ENCODE measurements at places on chromosomes 12 and 14.
A peak's percentile ranks its signal among the peaks of the same experiment; 100 is the strongest.

DNA sequence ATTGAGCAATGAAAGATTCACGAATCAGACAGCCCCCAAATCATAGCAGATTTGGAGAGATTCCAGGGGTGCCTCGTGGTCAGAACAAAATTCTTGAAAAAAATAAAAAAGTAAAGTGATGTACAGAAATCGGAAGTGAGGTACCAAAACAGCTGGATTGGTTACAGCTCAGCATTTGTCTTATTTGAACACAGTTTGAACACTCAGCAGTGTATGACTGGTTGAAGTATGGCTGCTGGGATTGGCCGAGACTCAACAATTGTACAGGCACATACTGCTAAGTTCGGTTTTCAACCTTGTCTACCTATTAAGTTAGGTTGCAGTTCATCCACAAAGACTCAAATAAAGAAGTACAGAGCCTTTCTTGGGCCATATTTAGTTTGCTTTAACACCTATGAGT, 865.4 kb upstream of the TMEM132C start:
- H3K4me3 ChIP-seq = no peak overlapping the region
- H3K36me3 ChIP-seq = no peaks in the 10 kb centered on the region
- no peak for DNase-seq
- no peaks in the 10 kb centered on the region for H3K27me3 ChIP-seq

- no peak for DNase-seq
- H3K36me3 ChIP-seq = peaks cover 20% of the 10 kb centered on the region
- H3K4me3 ChIP-seq = peak overlapping the region; percentile 91
- no peaks in the 10 kb centered on the region for H3K27me3 ChIP-seq
- peaks cover 34% of the 10 kb centered on the region for H3K4me1 ChIP-seq
Measured at GRCh38 chr14:24231263-24232120, 675 bp downstream of the NEDD8 start.

- peaks cover 10% of the 10 kb centered on the region for H3K36me3 ChIP-seq
- H3K4me3 ChIP-seq = no peak overlapping the region
- H3K27ac ChIP-seq = no peak overlapping the region
- no peaks in the 10 kb centered on the region for H3K27me3 ChIP-seq
Measured at GRCh38 chr12:76383988-76384387, 35.8 kb upstream of the BBS10 start.

- no peak overlapping the region for H3K4me3 ChIP-seq
- H3K27me3 ChIP-seq = peaks cover 3% of the 10 kb centered on the region
- no peak for DNase-seq
- no peaks in the 10 kb centered on the region for H3K36me3 ChIP-seq
Measured at GRCh38 chr14:55951341-55952206, 166.6 kb upstream of the PELI2 start.

GRCh38 chr12:92290350-92290695, 144.7 kb upstream of the BTG1 start:
- H3K4me3 ChIP-seq = no peak overlapping the region
- no peak overlapping the region for H3K27ac ChIP-seq
- H3K4me1 ChIP-seq = no peaks in the 10 kb centered on the region
- H3K36me3 ChIP-seq = no peaks in the 10 kb centered on the region

GRCh38 chr14:22852940-22853767, 16.8 kb downstream of the MMP14 start:
- peaks cover 25% of the 10 kb centered on the region for H3K4me1 ChIP-seq
- peak overlapping the region; percentile 79 for H3K4me3 ChIP-seq
- peak; percentile 88 for DNase-seq
- H3K27ac ChIP-seq = peak overlapping the region; percentile 86
- peaks cover 20% of the 10 kb centered on the region for H3K27me3 ChIP-seq
- peaks cover 7% of the 10 kb centered on the region for H3K36me3 ChIP-seq

- H3K27me3 ChIP-seq = no peaks in the 10 kb centered on the region
- no peak for DNase-seq
- H3K36me3 ChIP-seq = peaks cover 5% of the 10 kb centered on the region
- no peak overlapping the region for H3K4me3 ChIP-seq
- peaks cover 8% of the 10 kb centered on the region for H3K4me1 ChIP-seq
- H3K27ac ChIP-seq = no peak overlapping the region
Measured at GRCh38 chr14:64035143-64035542, 182.3 kb downstream of the SYNE2 start.

DNA sequence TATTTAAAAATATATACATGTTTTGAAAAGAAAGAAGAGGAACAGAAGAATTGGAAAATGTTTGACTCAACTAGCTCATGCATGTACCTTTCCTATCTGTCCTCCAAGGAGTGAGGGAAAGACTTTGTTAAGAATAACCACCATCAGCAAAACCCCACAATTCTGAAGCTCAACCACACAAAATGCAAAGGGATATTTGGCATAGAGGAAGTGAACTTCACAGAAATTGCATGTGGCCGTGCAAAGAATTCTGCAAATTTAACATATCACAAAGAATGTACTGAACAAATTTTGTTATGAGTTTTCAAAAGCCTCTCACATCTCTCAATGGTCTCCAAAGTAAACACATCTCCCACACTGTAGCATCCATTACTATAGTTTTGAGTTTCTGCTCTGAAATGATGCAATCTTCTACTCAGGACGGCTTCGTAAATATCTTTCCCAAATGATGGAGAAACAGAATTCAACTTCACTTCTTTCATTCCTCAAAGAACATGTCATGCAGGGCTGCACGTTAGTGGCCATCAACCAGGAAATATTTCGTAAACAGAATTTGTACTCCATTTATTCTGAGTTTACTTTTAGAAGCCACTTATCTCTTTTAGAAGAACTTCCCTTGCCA, 17.6 kb downstream of the DUSP6 start:
- no peaks in the 10 kb centered on the region for H3K27me3 ChIP-seq
- peaks cover 10% of the 10 kb centered on the region for H3K36me3 ChIP-seq
- no peak for DNase-seq
- peaks cover 28% of the 10 kb centered on the region for H3K4me1 ChIP-seq
- H3K4me3 ChIP-seq = peak overlapping the region; percentile 7

DNA sequence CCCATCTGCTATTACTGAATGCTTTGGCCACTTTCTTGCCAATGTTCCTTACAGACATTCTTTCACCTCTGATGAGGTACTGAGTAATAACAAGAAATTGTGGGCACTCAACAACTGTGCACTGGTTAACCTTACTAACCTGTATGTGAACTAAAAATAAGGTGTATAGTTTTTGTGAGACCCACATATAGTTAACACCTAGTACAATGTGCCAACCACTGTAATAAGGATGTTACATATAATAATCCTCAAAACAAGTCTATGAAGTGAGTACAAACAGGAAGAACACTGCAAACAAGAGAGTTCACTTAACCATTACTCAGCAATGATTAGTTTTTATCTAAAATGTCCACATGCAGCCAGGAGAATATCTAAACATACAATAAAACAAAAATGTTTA, 4.5 kb downstream of the DDHD1 start:
- H3K36me3 ChIP-seq = peaks cover 21% of the 10 kb centered on the region
- H3K4me1 ChIP-seq = peaks cover 61% of the 10 kb centered on the region
- peak overlapping the region; percentile 99 for H3K27ac ChIP-seq
- no peaks in the 10 kb centered on the region for H3K27me3 ChIP-seq
- H3K4me3 ChIP-seq = peak overlapping the region; percentile 100
- DNase-seq = no peak

DNA sequence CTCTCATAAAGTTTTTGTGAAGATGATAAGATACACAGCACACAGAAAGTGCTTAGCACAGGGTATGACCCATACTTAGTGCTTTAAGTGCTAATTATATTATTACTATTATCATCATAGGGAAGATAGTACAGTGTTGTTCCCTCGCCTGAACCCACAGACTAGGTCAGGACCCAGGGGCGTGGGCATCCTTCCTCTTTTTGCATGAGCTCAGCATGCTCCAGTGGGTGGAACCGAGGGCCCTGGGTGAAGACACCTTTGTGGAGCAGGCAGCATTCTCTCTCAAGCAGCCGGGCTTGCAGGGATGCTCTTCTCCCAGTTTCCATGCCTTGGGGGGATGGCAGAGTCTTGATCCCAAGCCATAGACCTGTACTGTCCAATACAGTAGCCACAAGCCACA, 34.8 kb downstream of the CRACR2A start:
- H3K4me1 ChIP-seq = peaks cover 28% of the 10 kb centered on the region
- no peaks in the 10 kb centered on the region for H3K27me3 ChIP-seq
- H3K4me3 ChIP-seq = no peak overlapping the region
- H3K36me3 ChIP-seq = peaks cover 27% of the 10 kb centered on the region
- peak overlapping the region; percentile 44 for H3K27ac ChIP-seq

DNA sequence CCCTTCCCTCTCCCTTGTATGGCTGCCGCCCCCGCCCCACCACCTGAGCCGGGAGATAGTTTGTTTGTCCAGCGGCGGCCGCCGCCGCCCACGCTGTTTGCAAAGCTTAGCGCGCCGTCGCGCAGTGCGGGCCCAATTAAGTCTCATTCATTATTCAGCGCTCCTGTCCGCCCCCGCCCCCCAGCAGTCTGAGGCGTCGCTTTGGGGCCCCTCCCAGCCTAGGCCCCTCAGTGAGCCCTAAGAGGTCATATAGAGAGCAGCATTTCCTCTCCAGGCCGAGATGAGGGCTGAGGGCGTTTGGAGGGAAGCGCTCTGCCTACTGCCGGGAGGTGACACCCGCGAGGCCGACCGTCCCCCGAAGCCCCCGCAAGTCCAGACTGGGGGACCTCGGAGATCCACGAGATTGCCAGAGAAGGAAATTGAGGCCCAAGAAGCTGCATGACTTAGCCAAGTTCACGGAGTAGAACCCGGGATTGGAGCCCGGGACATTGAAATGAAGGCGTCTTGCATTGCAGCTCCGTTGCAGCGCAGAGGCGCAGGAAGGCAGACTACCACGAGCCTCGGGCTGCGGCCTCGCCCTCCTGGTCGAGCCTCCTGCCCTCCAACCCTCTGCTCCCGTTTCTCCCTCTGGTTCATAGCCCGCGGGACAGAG, at the start of gene DNAJC22:
Gene DNAJC22 (plus strand): TSS at position 230 of the 652 bp plus-strand sequence. CDS start 1,985 bp downstream, outside the sequence.
- H3K27ac ChIP-seq = no peak within 1 kb of the TSS
- peaks cover 25% of the 10 kb centered on the region for H3K4me1 ChIP-seq
- H3K27me3 ChIP-seq = peaks cover 50% of the 10 kb centered on the region
- no peaks in the 10 kb centered on the region for H3K36me3 ChIP-seq

DNA sequence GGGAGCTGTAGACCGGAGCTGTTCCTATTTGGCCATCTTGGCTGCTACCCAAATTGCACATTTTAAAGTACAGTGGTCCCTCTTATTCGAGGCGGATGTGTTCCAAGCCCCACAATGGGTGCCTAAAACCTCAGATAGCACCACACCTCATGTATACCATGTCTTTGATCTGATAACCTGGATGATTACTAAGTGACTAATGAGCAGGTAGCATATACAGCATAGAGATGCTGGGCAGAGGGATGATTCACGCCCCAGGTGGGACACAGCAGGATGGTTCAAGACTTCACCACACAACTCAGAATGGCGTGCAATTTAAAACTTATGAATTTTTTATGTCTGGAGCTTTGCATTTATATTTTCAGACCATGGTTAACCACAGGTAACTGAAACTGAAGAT, 255.0 kb downstream of the AKAP6 start:
- H3K27me3 ChIP-seq = no peaks in the 10 kb centered on the region
- no peaks in the 10 kb centered on the region for H3K36me3 ChIP-seq
- no peaks in the 10 kb centered on the region for H3K4me1 ChIP-seq
- H3K27ac ChIP-seq = no peak overlapping the region
- no peak for DNase-seq
- no peak overlapping the region for H3K4me3 ChIP-seq

GRCh38 chr12:101729842-101730241, 9.4 kb downstream of the SYCP3 start:
- peaks cover 6% of the 10 kb centered on the region for H3K36me3 ChIP-seq
- no peak overlapping the region for H3K27ac ChIP-seq
- no peaks in the 10 kb centered on the region for H3K4me1 ChIP-seq
- no peak overlapping the region for H3K4me3 ChIP-seq
- H3K27me3 ChIP-seq = no peaks in the 10 kb centered on the region

GRCh38 chr12:95788637-95789036, 1.9 kb downstream of the NTN4 start:
- H3K36me3 ChIP-seq = no peaks in the 10 kb centered on the region
- H3K27me3 ChIP-seq = peaks cover 65% of the 10 kb centered on the region
- no peak overlapping the region for H3K27ac ChIP-seq
- DNase-seq = no peak
- peak overlapping the region; percentile 10 for H3K4me3 ChIP-seq
- peaks cover 6% of the 10 kb centered on the region for H3K4me1 ChIP-seq

DNA sequence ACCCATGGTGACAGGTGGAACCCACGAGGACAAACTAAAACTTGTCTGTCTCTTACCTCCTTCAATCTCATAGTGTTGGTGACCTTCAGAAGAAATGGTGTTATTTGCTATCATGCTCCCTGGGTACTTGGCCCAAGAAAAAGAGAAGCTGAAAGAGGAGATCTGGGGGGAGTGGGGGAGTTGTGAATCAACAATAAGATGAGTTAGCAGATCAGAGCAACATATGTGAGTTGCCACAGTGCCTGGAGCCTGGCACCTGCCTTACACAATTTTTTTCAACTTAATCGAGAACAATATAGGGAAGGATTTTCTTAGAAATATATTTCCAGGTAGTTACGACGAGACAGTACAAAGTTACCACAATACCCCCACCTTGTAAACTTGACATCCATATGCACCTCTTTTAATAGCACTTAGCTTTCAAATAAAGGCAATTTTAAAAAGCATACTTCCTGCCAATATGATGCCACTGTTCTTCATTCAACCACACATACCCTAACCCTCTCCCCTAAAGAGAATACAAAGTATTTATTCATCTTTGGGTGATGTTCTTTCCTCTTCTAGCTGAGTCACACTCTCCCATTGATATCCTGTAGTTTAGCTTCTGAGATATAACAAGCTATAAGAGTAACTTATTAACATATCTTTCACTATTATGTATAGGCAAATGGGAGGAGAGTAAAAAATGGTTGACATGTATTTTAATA, 424.1 kb upstream of the OR4E1 start:
- H3K4me3 ChIP-seq = no peak overlapping the region
- peaks cover 3% of the 10 kb centered on the region for H3K27me3 ChIP-seq
- DNase-seq = no peak
- H3K27ac ChIP-seq = no peak overlapping the region
- H3K36me3 ChIP-seq = no peaks in the 10 kb centered on the region

GRCh38 chr14:37078131-37078530, 94.3 kb downstream of the SLC25A21 start:
- H3K36me3 ChIP-seq = no peaks in the 10 kb centered on the region
- DNase-seq = no peak
